Activated CD4-positive, alpha-beta T cell treated with anti-CD3 and anti-CD28 coated beads, Interleukin-10, Interleukin-2, amounts not matched to agents 100 ng/mL and 50 ng/mL, durations not matched to agents 16 hours and 8 hours (primary cell): ENCODE measurements at places on chromosomes 12 and 14.

DNA sequence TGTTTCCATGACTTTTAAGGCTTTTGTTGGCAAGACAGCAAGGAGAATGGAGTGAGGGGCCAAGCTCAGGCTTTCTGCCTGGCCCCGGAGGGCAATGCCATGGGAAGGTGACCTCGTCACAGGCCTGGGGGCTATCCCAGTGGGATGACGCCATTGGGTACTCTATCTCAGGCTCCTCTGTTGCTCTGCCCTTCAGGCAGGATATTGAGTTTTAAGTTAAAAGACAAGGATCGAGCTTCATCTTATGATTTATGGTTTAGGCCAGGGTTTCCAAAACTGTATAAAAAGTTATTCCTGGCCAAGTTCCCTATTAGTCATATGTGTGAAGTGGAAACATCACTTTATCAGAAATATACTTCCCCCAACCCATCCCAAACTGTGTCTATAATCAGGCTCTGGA, 127.7 kb downstream of the ZFP36L1 start:
- no peak for DNase-seq

- no peak for DNase-seq
Measured at GRCh38 chr12:22573181-22573580, 28.8 kb upstream of the C2CD5 start.

- no peak for DNase-seq
Measured at GRCh38 chr14:101027291-101027690, 123.8 kb upstream of the RTL1 start.

DNA sequence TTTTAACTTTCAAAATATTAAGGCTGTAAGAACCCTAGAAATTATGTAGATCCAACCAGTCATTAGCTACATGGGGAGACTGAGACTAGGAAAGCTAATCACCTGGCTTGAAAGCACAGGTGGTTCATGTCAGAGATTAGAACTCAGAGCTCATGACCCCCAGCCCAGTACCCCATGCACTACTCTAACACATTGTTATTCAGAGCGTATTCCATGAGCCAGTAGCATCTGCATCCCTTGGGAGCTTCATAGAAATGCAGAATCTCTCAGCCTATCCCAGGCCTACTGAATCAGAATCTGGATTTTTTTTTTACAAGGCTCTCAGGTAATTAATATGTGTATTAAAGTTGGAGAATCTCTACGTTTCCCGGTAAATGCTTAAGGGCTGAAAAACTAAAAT, 161.7 kb downstream of the BTG1 start:
- no peak for DNase-seq

- no peak for DNase-seq
Measured at GRCh38 chr12:96219700-96220206, 25.6 kb downstream of the ELK3 start.

DNA sequence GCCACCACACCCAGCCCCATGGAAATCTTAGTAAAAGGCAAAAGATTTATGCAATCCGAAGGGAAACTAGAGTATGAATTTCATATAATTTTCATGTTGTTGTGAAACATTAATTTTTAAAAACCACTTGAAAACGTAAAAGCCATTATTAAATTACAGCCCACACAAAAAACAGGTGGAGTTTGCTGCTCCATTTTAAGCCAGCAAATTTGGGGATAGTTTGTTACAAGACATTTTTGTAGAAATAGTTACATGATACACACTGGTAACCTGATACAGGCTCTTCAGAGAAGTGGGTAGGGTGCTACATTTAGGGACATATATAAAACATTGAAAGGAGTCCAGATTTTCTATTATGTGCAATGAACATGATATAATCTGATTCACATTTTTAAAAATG, 17.6 kb downstream of the GNPTAB start:
- no peak for DNase-seq

DNA sequence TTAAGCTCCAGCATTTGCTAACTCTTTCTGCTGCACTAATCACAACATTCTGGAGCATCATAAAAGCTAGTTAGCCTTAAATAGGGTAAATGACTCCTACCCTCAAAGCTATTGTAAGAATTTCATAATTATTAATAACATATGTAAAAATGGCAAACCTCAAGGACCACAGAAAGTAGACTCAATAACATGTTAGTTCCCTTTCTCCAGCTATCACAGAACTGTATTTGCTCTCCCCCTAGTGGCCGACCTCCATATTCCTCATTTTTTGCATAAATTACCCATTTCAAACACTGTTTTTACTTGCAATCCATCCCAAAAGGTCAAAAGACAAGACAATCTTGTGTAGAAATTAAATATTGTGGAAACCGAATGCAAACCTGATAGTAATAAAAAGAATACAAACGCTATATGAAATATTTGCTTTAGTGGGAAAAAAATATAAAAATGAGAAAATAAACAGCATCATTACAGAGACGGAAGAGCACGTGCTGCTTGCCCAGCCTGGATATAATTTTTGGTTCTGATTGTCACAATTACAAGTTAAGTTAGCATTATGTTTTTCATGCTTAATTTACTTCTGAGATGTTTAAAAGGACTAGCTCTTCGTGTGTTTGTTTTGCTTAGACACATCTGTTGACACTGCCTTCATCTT, 97.9 kb downstream of the RERGL start:
- peak; percentile 40 for DNase-seq

GRCh38 chr12:124024263-124024678, 51.3 kb downstream of the ZNF664 start:
- DNase-seq = no peak

DNA sequence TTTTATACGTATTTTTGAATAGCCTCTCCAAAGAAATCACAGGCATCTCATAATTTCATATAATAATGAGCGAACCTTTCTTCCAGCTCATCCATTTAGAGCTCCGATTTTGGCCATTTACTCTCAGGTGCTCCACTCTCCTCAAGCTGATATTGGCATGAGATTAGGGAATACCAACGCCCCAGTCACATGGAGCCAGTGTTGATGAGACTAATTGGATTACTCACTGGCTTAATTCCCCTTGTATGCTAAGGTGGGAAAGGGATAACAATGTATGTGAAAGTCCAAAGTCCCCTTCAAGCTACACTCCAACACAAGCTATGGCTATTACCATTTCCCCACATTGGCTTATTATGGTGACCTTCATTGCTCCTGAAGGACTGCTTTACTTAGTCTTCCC, 76.6 kb upstream of the NAV3 start:
- no peak for DNase-seq

GRCh38 chr12:65532162-65532561, 253.7 kb downstream of the MSRB3 start:
- no peak for DNase-seq

- DNase-seq = no peak
Measured at GRCh38 chr14:78446807-78447206, 276.6 kb downstream of the NRXN3 start.

GRCh38 chr12:78645956-78646355, 218.6 kb upstream of the SYT1 start:
- DNase-seq = no peak

GRCh38 chr14:104881369-104881979, 16.4 kb downstream of the CEP170B start:
- DNase-seq = no peak

GRCh38 chr12:23096321-23096720, 471.4 kb downstream of the ETNK1 start:
- no peak for DNase-seq

GRCh38 chr12:88206601-88207000, 64.5 kb downstream of the TMTC3 start:
- DNase-seq = no peak

GRCh38 chr12:21350975-21351374, 16.3 kb upstream of the SLCO1A2 start:
- no peak for DNase-seq

DNA sequence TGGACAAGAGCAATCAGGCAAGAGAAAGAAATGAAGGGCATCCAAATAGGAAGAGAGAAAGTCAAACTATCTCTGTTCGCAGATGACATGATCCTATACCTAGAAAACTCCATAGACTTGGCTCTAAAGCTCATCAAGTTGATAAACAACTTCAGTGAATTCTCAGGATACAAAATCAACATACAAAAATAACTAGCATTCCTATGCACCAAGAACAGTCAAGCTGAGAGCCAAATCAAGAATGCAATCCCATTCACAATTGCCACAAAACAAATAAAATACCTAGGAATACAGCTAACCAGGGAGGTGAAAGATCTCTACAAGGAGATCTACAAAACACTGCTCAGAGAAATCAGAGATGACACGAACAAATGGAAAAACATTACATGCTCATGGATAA, 417.5 kb upstream of the ATP2B1 start:
- no peak for DNase-seq

DNA sequence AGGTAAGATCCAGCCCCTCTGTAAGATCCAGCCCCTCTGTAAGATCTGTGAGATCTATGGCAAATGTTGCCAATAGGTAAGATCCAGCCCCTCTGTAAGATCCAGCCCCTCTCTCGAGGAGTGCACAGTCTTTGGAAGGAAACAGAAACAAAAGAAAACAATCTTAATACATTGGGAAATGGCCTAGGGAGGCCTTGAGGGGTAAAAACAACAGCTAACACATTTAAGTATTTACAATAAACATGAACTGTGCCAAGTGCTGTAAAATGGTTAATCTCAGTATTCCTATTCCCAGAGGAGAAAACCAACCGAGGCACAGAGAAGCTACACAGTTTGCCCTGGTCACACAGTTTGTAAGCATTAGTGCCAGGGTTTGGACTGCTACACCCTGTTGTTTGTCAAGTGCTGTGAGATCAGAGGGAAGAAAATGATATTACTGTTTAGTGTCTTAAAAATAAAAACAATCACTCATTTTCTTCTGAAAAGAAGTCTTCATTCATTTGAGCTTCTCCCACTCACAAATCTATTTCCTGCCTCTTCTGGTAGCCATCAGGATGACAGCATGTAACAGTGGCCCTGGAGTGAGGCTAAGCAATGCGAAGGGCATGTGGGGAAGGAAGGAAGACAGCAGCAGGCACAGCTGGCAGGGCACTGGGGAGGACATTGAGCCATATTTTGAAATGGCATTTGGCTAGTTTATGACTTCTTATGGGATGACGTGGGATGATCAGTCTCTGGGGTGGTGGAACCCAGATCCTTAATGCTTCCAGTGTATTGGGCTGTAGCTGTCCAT, 118.7 kb upstream of the PTPRQ start:
- no peak for DNase-seq

DNA sequence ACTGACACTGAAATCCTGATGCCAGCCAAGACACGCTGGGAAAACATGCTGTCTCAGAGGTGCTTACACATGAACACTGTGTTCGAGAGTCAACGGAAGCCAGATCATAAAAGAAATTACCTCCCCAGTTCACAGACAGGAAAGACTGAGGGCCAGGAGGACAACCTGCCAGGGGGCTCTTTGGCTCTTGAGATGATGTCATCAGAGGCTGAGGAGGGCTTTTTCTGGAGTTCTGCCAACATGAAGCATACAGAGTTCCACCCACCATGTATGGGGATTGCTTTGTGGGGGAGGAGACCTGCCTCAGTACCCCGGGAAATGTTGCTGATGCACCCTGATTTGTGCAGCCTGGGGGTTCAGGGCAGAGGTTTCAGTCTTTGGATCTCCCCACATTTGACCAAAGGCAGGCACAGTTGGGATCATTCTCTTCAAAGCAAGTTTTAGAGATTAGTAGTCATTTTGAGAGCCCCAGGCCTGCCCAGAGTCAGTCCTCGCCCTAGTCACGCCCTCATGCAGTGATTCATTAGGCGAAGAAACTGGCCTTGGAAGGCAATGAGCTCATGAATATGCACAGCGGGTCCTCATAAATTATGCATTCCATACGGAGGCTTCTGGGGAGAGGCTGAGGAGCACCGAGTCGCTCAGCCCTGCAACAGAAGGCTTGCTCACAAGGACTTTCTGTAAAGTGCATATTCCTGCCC, 34.9 kb upstream of the EML1 start:
- DNase-seq = peak; percentile 56

GRCh38 chr14:63707216-63707615, 20.6 kb downstream of the SGPP1 start:
- DNase-seq = no peak

- peak; percentile 92 for DNase-seq
Measured at GRCh38 chr12:6965026-6965661, 5.3 kb downstream of the PHB2 start.

- no peak for DNase-seq
Measured at GRCh38 chr14:104342435-104343293, 204.3 kb downstream of the KIF26A start.

DNA sequence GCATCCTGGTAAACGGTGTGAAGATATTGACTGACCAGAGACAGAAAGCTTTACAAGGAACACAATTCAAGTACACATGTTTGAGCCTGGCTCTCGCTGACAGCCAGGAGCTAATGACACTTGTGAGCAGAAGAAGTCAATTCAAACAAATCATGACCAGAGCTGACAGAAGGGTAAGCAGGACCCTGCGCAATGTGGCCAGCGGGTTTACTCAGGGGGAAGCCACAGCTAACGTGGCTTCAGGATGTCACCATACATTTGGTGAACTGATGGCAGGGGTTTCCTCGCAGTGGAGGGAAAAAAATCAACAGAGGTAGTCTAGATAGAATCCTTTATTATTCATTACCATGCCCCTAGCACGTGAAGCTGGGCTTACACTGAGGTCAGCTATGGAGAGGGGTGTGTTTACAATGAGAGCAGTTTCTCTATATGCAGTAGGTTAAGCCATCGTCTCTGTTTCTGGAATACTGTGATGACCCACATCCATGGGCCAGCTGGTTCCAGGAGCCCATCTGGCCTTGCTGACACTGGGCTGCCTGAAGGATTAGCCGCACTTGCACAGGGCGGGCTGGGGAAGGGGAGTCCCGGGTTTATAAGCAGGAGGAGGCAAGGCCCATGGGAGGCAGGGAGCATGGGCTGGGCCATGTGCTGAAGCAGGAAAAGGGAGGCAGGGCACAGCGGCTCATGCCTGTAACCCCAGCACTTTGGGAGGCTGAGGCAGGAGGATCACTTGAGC, 198.2 kb upstream of the PRMT8 start:
- no peak for DNase-seq

DNA sequence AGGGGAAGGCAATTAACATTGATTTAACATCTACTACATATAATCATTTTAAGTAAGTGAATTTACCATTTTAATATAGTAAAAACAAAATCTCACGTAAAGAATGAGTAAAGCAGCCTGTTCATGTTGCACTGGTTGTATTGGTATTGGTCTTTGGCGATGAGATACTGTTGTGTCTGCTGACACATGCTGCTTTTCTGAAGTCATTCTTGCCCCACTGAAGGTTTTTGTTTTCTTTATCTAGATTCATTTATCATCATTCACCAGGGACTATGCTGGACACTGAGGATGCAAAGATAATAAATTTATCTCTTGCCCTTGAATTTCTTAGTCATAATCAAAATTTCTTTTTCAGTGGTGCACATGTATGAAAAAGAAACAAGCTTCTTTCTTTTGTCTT, 246.2 kb upstream of the NPAS3 start:
- DNase-seq = no peak

GRCh38 chr14:68662392-68662791, 130.5 kb downstream of the ZFP36L1 start:
- DNase-seq = no peak

GRCh38 chr14:23121361-23121771, 2.3 kb upstream of the CEBPE start:
- peak; percentile 30 for DNase-seq
